CD4-positive, alpha-beta T cell treated with Interferon alpha-2 for 1 hour (primary cell): ENCODE measurements at places on chromosomes 3 and 15.

GRCh38 chr3:77460326-77460725 lies 420.4 kb downstream of the ROBO2 start:
- no peak for DNase-seq

DNA sequence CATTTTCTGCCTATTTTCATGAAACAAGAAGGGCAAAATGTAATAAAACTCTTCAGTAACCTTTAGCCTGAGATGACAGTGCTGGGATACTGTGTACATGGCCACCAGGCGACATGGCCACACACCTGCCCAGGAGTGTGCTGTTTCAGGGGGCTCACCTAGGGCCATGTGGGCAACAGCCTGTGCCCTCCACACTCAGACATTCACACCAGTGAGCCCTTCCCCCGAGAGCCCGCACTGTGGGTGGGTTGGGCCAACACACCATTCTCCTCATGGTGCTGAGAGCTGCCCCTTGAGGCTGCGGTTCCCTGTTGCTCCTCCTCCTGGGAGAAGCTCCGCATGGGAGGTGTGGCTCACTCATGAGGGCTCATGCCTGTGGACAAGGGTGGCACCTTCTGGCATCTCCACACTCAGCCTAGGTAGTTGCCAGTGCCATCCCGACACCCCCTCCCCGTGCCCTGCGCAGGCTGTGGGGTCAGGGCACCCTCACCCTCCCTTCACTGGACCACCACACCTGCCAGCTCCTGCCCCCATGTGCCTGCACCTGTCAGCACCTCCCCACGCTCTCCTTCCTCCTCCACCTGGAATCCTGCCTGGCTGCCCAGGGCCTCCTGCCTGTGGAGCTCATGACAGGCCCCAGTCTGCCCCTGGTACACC lies 19.7 kb downstream of the OCA2 start:
- no peak for DNase-seq

DNA sequence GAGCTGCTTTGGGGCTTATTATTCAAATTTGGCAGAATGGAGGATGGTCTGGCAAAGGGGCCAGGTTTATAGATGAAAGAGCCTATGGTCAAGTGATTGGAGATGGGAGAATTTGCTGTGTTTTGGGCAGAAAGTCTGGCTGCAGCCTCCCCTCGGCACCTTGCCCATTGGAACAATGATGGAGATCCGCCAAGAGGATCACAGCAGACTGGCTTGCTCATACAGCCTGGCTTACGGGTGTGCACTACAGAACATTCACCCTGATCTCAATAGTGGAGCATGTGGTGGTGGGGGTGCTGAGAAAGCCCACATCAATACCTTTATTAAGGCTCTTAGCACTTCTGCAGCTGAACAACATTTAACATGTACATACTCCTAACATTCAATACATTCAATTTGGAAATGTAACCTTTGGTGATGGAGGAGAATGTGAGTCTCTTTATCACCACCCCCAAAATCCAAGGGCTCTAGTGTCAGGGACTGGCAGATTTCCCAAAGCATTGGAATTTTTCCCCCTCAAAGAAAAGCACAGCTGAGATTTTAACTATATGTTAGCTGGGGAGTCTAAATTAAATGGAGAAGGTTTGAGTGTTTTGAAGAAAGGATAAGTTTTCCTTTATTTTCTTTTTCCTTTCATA lies 118.4 kb upstream of the TMC3 start:
- DNase-seq, result no peak

GRCh38 chr3:67558426-67558825 lies 96.0 kb downstream of the SUCLG2 start:
- DNase-seq, result no peak

- DNase-seq, result no peak
These were observed 325.0 kb upstream of the CFAP20DC start for GRCh38 chr3:59374818-59375211.
